Stimulated activated CD8-positive, alpha-beta memory T cell treated with anti-CD3 and anti-CD28 coated beads, Interleukin-15, amount 100 ng/mL, for 4 hours (primary cell): ENCODE measurements at places on chromosomes 1 and 21.

DNA sequence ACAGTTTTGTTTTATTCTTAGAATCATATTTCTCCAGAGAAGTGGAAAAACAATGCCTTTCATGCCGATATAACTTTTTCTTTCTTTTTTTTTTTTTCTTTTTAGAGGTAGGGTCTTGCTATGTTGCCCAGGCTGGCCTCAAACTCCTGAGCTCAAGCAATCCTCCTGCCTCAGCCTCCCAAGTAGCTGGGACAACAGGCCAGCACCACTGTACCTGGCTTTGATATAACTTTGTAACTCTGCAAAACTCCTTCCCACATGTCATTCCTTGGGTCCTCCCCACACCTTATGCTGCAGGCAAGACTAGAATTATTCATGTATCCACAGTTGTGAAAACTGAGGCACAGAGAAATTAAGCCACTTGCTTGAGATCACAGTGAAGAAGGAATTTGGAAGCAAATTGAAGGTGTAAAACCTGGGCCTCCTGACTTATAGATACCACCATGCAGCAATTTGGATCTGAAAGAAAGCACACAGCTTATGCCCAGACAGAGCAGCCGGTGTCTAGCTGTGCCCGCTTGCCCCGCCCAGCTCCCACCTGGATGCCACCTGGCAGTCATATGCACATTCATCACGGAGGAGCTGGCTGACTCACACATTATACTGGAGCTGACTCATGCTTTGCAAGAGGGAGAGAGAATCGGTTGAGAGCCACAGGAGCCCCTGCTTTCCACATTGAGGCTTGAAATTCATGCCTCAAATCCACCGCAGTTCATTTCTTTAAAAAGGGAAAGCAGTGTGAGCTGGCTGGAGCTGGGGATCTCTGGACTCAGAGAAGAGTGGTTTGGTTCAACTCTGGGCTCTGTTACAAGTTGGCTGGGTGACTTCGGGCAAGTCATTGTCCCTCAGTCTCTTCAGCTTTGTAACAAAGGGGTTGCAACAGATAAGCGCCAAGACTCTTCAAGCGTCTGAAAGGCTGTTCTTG is 8.3 kb upstream of the SLC2A1 start:
- DNase-seq = no peak

- no peak for DNase-seq
These were observed 53.2 kb downstream of the FAM78B start for GRCh38 chr1:166113630-166114029.

- DNase-seq = no peak
These were observed 416.6 kb downstream of the RWDD3 start for GRCh38 chr1:95650631-95651030.

GRCh38 chr1:159993911-159994310 is 37.9 kb downstream of the PIGM start:
- DNase-seq = no peak

GRCh38 chr1:12285496-12286143 is 55.8 kb downstream of the VPS13D start:
- no peak for DNase-seq

DNA sequence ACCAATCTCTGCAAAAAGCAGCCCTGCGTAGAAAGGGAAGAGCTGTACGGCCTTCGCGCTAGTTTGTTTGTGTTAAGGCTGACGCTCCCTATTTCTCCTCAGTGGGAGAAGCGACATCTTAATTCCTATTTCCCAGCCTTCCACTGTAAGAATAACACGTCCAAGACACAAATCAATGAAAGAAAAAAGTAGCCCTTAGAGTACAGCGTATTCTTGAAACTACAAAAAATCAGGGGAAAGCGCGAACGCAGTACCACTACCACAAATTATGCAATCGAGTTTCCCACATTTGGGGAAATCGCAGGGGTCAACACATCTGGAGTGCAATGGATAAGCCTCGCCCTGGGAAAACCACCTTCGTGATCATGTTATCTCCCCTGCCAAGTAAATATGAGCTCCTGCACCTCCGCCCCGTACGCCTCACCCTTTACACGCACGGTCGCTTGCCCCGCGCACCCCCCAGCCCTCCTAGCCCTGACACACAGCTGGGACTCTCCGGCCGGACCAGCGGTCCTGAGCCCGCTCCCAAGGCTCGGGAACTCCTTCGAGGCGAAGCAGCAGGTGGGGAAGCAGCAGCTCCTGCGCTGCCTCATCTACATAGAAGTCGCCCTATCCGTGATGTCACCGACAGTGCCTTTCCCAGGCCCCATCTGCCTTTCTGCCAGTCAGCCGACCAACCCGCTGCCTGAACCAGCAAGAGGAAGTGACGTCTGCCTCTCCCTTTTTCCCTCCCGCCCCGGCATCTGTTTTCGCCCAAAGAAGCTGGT is 94.7 kb downstream of the PPIAL4G start:
- peak; percentile 72 for DNase-seq

GRCh38 chr21:28769683-28770082 is 223.0 kb downstream of the LTN1 start:
- DNase-seq = no peak

DNA sequence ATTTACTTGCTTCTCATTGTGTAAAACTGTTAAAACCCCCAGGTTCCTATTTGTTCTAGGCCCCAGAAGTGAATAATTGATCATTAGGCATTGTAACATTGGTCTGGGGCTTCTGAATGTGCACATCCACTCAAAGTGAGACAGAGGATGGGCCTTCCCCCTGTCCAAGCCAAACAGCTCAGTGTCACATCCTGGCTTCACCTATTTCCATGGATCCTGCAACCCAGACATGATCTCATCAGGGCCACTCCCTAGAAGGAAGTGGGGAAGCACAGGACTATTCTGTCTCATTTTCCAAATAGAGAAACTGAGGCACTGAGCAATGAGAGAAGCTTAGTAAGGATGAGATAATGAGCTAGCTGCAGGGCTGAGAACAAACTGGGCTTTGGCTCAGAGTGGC is 47.4 kb upstream of the TSPAN2 start:
- DNase-seq = no peak

DNA sequence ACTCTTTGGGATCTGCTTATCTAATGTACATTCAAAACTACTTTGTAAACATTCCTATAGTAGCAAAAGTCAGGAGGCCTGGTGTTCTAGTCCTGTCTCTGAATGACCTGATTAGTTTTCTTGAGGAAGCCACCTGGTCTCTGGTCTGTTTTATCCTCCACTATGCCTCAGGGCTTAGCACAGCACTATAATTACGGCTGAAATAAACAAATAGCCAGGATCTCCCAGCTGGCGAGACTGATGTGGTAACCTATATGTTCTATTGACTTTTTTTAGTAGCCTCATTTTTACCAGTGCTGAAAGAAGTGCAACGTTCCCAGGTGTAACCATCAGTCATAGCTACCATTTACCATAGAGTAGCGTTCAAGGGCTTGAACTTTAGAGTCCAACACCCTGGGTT is 24.2 kb upstream of the RPL11 start:
- DNase-seq = no peak
